ENCODE measurements at places on chromosomes 6 and 20.

DNA sequence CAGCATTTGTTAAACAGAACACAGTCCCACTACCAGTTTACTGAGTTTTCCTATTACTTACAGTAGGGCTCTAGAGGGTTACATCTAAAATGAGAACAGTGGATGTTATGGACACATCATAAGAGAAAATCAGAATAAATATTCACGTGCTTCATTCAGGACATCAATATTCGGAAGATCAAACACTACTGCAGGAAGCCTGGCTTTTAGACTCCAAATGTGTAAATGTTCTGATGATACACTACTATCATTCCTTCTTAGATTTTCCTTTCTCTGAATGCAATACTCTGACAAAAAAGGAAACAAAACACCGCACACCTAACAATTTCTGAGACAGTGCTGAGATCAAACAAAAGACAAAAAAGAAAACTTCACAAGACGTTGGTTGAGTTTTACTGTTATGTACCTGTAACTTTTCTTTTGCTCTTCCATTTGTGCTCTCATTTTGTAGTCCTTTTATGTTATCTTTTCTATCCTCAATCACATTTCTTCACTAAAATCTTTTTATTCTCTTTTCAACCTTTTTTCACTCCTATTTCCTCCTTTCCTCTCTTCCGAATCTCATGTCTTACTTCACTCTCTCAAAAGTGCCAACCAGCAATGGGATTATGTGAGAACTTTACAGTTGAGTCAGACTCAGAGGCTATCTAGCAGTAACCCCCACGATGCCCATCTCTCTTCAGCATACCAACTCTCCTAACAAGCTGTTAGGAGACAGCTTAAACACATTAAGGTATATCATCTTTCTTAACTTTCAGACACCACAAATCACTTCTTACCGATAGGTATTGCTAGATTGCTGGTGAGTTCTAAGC is 1.7 kb downstream of the FAM184A start:
- H3K4me3 ChIP-seq = no peak overlapping the region
- H3K27me3 ChIP-seq = peaks cover 23% of the 10 kb centered on the region
- no peaks in the 10 kb centered on the region for H3K36me3 ChIP-seq
- H3K4me1 ChIP-seq = peaks cover 15% of the 10 kb centered on the region
- no peak for DNase-seq
- H3K27ac ChIP-seq = no peak overlapping the region

- H3K27ac ChIP-seq = no peak overlapping the region
- no peaks in the 10 kb centered on the region for H3K36me3 ChIP-seq
- DNase-seq = no peak
- H3K4me3 ChIP-seq = no peak overlapping the region
These were observed 3.9 kb downstream of the ACSS2 start for GRCh38 chr20:34880215-34880850.

DNA sequence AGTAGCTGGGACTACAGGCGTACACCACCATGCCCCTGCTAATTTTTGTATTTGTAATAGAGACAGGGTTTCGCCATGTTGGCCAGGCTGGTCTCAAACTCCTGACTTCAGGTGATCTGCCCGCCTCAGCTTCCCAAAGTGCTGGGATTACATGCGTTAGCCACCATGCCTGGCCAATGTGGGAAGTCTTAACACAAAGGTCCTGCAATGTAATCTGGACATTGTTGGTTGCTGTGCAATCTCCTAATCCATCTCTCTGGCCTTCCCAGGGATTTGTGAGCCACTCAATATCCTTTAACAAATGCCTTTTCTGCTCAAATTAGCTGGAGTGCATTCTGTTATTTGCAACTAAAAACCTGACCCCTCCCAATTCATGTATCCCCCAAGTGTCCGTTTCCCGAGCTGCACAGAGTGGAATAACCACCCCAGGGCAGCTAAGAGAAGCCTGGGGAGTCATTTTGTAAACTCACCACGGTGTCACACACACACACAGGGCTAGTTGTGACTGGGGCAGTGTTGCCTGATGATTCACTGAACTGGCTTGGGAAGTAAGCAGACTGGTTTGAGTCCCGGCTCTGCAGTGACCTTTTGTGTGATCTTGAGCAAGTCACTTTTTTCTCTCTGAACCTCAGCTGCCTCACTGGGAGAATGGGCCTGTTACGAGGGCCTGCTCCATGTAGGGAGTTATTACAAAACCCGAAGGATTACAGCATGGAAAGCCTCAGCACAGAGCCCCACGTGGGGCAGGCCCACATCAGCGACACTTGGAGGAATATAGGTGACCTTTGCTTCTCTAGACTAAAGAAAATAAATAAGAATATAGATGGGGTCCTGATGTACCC is 152.3 kb downstream of the ZMYND8 start:
- peak; percentile 82 for DNase-seq
- peaks cover 5% of the 10 kb centered on the region for H3K27me3 ChIP-seq
- H3K4me3 ChIP-seq = peak overlapping the region; percentile 32
- peaks cover 6% of the 10 kb centered on the region for H3K36me3 ChIP-seq
- H3K27ac ChIP-seq = peak overlapping the region; percentile 82

GRCh38 chr20:61878478-61879302 is 187.0 kb downstream of the TAF4 start:
- H3K4me3 ChIP-seq = no peak overlapping the region
- H3K36me3 ChIP-seq = no peaks in the 10 kb centered on the region
- no peak for DNase-seq

DNA sequence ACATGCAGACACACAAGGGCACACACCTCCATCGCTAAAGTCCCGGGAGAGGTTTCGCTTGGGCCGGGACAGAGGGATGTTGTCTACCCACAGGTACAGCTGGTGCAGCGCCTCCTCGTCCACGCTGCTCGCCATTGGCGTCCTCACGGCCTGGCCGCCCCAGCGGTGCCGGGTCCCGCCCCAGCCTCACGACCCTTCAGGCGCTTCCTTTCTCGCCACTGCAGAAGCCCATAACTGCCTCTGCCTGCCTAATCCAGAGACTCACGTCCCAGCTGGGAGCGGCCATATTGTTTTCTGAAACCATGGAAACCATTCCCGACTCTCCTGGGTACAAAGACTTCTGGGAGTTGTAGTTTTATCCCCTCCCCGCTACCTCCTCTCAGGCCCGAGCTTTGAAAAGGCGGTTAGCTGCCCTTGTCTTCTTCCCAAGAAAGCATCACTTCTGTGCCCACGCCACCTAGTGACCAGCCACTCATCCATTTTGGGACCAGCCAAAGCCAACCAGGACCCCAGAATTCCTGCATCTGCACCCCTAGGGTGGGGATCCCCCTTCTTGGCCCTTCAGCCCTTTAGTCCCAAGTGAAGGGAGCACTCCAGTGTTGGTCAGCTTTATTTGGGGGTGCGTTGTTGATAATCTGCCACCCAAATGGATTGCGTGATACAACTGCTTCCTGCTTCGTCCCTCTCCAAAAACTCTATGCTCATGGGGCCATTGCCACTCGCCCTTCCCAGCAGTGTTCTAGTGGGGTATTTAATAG is at the start of gene SPEF1:
TSS of gene SPEF1 (minus strand) at position 296 of the 758 bp plus-strand sequence. CDS start at position 135, 161 bp downstream.
- peak; percentile 96 for DNase-seq
- peaks cover 2% of the 10 kb centered on the region for H3K27me3 ChIP-seq
- peaks cover 36% of the 10 kb centered on the region for H3K4me1 ChIP-seq

GRCh38 chr6:5126214-5126613 is 41.1 kb downstream of the PPP1R3G start:
- no peaks in the 10 kb centered on the region for H3K36me3 ChIP-seq
- peak; percentile 10 for DNase-seq
- H3K27ac ChIP-seq = peak overlapping the region; percentile 9
- H3K27me3 ChIP-seq = 0 out of 2 replicates have a peak, but pooled peaks cover 1% of the 10 kb centered on the region

DNA sequence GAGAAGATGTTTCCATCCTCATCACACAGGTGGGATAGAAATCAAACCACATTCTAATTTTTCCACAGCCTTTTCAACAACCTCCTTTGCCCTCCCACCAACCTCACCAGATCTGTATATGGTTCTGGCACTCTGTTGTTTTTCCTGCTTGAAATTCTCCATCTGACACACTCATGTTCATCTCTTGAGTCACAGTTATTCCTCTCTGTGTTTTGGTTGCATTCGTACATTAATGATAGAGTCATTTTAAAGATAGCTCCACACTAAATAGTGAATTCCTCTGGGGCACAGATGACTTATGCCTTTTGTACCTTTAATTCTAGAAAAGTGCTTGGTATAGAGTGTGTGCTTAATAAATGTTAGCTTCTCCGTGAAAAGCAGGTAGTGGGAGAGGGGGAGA is 1.4 kb upstream of the GCLC start:
- DNase-seq = peak; percentile 77
- H3K36me3 ChIP-seq = no peaks in the 10 kb centered on the region
- peak overlapping the region; percentile 68 for H3K27ac ChIP-seq
- peak overlapping the region; percentile 94 for H3K4me3 ChIP-seq
- peaks cover 50% of the 10 kb centered on the region for H3K4me1 ChIP-seq
- no peaks in the 10 kb centered on the region for H3K27me3 ChIP-seq

- no peak for DNase-seq
- peaks cover 28% of the 10 kb centered on the region for H3K4me1 ChIP-seq
- H3K27ac ChIP-seq = no peak overlapping the region
- no peak overlapping the region for H3K4me3 ChIP-seq
- no peaks in the 10 kb centered on the region for H3K27me3 ChIP-seq
These were observed 17.2 kb downstream of the CTNNBL1 start for GRCh38 chr20:37711001-37711400.

DNA sequence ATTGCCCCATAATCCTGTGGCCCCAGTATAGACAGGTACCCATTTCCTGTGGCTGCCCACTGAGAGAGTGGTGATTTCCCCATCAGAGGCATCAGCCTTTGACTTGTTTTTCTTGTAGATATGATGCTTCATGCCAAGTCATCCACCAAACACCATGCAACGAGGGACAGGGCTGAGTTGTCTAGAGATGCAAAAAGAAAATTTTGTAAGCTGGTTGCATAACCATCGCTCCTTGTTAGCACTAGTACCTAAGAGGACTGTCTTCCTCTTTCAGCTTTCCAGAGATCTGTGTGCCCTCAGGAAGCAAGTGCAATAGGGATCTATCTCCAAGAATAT is 166.8 kb downstream of the BCAS1 start:
- H3K27me3 ChIP-seq = no peaks in the 10 kb centered on the region
- peaks cover 90% of the 10 kb centered on the region for H3K4me1 ChIP-seq
- H3K36me3 ChIP-seq = peaks cover 4% of the 10 kb centered on the region
- no peak overlapping the region for H3K4me3 ChIP-seq

DNA sequence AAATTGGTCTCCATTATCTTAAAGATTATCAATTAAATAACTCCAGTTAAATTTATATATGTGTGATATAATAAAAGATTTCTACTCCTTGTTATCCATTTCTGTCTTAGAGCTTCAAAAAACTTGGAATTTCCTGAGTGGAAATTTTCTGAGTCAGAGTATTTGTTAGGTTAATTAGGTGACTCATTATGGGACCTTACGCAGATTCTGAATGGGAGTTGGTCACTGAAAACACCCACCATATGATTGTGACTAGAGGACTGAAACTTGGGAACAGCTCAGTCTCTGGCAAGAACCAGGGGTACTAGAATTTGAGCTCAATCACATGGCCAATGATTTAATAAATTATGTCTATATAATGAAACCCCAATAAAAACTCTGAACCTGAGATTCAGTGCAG is 125.4 kb upstream of the HMGCLL1 start:
- no peaks in the 10 kb centered on the region for H3K36me3 ChIP-seq
- no peak overlapping the region for H3K27ac ChIP-seq
- 0 out of 2 replicates have a peak, but pooled peaks cover 1% of the 10 kb centered on the region for H3K27me3 ChIP-seq
- DNase-seq = no peak

- DNase-seq = no peak
- no peak overlapping the region for H3K27ac ChIP-seq
- no peak overlapping the region for H3K4me3 ChIP-seq
- H3K27me3 ChIP-seq = peaks cover 1% of the 10 kb centered on the region
- peaks cover 39% of the 10 kb centered on the region for H3K4me1 ChIP-seq
These were observed 20.9 kb downstream of the ARID1B start for GRCh38 chr6:156797901-156798735.

DNA sequence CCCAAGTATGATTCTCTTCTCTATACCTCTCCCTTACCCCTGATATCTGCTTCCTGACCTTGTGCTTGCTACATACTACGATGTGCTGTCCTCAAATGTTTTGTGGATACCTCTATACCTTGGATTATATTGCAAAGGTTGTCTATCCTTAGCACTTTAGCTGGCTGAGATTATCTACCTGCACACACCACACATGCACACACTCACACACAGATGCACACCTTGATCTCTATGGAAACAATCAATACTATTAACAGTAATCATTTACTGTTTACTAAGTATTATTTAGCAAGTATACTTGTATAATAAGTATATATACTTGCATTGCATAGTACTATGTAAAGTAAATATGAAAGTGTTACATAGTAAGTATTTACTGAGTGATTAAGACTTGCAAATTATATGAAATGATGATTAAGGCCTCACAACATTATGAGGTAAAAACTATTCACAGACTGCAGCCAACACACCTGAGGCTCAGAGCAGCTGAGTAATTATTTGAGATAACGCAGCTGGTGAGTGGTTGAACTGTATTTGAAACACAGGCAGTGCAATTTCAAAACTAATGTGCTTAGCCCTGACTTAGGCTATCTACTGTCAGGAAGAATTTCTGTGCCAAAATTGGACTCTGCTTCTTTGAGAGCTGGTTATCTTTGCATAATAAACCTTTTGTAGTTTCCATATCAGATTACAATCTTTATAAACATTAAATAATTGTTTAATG is 699.9 kb downstream of the FRK start:
- DNase-seq = no peak
- no peak overlapping the region for H3K27ac ChIP-seq
- H3K36me3 ChIP-seq = 0 out of 2 replicates have a peak, but pooled peaks cover 3% of the 10 kb centered on the region

DNA sequence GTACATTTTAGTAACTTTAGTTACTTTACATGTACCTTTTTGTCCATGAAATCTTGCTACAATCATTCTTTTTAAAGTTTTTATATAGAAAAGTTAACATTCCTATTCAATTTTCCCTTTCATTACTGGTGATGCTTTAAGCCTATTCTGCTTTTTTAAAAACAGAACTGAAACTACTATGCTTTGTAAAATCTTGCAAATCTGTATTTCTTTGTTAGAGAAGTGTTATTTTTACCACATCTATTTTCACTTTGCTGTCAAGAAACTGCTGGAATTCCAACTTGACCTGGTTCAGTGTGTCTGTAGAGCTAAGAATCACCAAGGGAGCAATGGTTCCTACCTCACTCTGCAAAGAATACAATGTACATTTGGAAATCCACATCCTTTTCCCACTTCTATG is 21.8 kb upstream of the SAMD5 start:
- H3K27me3 ChIP-seq = no peaks in the 10 kb centered on the region
- no peak overlapping the region for H3K4me3 ChIP-seq
- H3K36me3 ChIP-seq = no peaks in the 10 kb centered on the region

GRCh38 chr6:21742238-21742660 is 148.7 kb downstream of the SOX4 start:
- H3K27ac ChIP-seq = no peak overlapping the region
- no peak overlapping the region for H3K4me3 ChIP-seq
- peaks cover 36% of the 10 kb centered on the region for H3K4me1 ChIP-seq
- peak; percentile 72 for DNase-seq
- H3K27me3 ChIP-seq = no peaks in the 10 kb centered on the region
- no peaks in the 10 kb centered on the region for H3K36me3 ChIP-seq

DNA sequence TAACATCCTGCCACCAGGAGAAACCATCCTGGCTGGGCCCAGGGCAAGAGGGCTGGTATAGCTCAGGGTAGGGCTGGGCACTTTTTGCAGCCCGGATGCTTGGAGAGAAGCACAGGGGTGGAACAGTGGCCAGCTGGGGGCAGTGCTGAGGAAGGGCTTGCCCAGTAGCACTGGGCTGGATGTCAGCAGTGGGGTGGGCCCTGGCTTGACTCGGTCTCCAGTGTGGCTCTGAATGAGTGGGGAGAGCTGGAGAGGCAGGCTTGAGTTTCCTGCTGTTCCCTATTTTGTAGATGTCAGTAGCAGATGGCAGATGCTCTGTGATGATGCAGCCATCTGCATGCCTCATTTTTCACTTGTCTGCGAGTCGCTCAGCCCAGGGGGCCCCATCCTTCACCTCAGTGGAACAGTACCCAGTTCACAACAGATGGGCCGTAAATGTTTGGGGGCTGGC is 56.3 kb upstream of the TULP1 start:
- H3K27me3 ChIP-seq = peaks cover 16% of the 10 kb centered on the region
- DNase-seq = no peak
- no peak overlapping the region for H3K4me3 ChIP-seq
- no peak overlapping the region for H3K27ac ChIP-seq
- H3K36me3 ChIP-seq = peaks cover 7% of the 10 kb centered on the region
